NCI-H2029 (cell line): ENCODE measurements at places on chromosomes 1 and 21.

DNA sequence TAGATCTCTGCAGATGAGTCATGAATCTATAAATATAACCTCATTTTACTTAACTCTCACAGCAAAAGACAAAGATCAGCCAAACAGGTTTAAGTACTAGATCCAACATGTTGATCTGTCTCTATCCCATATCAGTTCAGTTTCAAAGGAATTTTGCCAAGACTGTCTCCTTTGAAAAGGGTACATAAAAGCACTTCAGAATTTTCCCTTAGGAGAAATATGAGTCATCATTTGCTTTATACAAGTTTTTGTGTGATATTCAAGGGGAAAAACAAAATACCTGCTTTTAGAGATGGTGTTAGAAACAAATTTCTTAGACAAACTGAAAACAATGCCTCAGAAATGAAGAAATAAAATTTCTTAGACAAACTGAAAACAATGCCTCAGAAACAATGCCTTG, 73.5 kb upstream of the LRRC7 start:
- DNase-seq, result peak; percentile 5

- no peak for DNase-seq
Measured at GRCh38 chr1:223620297-223620897, 45.1 kb downstream of the CAPN8 start.

DNA sequence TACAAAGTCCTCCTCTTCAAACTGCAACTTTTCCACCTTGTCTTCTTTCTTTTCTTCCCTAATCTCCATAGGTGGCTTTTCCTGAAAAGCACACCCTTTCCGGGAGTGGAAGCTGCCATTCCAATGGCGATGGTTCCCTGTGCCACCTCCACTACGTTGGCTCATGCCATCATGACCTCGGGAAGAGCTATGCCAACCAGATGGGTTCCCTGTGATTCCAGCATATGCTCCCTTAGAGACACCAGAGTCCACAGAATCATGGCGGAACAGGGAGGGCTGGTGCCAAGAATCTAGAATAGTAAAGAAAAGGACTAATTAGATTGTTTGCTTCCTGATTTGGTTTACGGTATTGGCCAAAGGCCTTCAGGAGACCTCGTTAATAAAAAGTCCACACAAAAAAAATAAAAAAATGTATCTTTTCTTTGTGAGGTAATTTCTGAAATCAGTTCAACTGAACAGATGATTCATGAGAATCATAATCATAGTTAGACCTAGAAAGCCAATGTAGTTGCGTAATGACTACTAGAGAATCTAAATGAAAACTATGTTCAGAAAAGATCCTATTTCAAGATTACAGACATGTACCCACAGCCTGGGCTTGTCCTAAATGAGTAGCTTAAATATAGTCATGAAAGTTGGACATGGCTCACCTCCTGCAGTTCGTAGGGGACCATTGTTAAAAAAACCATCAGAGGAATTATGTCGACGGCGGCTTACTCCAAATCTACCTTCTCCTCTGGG, 30.9 kb upstream of the CCDC17 start:
- no peak for DNase-seq

- DNase-seq, result no peak
Measured at GRCh38 chr1:157153746-157154145, 15.6 kb upstream of the ETV3 start.

- no peak for DNase-seq
Measured at GRCh38 chr1:11042995-11043874, 3.8 kb downstream of the MASP2 start.
